CD4-positive, alpha-beta memory T cell (primary cell): ENCODE measurements at places on chromosomes 1 and 21.

- DNase-seq, result peak; percentile 89
Measured at GRCh38 chr1:13702425-13703127, 2.6 kb downstream of the PRDM2 start.

- no peak for DNase-seq
Measured at GRCh38 chr1:18932387-18932786, 24.1 kb downstream of the IFFO2 start.

- DNase-seq, result peak; percentile 4
Measured at GRCh38 chr1:45499415-45499769, 481 bp downstream of the CCDC163 start.

- no peak for DNase-seq
Measured at GRCh38 chr1:117631359-117632160, 25.7 kb downstream of the TENT5C start.

DNA sequence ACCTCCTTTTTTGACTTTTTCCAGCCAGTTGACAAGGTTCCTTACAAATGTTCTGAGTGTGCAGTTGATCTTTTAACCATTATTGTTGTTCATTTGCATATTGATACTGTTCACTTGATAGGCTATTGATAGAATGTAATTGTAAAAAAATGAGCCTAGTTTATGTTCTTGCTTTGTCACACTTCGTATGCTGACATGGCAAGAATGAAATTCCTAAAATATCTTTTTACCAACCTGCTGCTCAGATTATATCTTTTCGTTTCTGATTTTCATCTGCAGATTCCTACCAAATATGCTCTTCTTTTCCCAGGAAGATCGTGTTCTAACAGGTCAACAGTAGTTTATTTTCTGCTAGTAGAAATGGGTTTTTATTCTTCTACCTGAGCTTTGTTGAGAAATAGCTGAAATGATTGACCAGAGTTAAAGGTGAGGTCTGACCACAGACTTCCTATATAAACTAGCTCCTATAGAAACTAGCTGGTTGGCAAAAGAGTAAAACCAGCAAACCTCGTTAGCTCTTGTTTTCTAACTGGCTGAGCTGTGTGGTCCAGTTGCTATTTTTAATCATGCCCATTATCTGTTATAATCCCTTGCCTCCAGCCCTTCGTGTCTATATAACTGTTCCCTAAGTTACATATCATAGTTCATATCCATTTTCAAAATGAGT lies 174.8 kb downstream of the HS2ST1 start:
- DNase-seq, result no peak

DNA sequence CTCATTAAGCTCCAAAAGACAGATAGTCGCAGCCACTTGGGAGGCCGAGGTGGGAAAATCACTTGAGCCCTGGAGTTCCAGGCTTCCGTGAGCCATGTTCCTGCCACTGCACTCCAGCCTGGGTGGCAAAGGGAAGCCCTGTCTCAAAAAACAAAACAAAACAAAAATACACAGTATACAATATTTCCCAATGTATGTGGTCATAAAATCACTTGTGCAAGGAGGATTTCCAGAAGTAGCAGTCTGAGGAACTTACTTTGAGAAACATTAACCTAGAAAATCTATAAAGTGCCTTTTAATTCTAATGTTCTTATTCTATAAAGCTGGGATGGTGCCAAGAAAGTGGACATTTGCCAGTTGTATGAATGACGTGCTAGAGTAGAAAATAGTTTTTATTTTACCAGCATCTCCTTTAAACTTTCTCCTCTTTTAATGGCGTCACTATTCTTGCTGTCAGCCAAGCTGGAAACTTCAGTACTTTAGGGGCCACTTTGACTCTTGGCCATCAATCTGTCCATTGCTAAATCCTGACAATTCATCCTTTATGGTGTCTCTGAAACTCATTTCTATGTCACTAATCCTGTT lies 22.5 kb downstream of the FAM177B start:
- DNase-seq, result no peak

DNA sequence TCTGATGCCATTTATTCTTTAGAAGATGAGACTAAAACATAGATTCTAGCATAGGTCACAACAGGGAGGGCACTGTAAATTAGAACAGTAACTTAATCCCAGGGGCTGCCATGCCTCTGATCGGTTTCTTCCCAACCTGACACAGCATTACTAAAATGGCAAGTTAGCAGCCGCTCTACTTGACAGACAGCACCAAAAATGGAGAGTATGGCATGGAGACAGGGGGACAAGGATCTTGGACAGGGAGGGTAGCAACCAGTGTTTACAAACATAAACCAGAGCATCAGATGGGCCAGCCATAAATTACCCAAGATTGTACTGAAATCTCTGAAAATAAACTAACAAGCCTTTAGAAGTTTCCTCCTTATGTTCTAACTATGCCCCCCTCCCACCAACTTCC lies 5.9 kb downstream of the DUSP10 start:
- no peak for DNase-seq

DNA sequence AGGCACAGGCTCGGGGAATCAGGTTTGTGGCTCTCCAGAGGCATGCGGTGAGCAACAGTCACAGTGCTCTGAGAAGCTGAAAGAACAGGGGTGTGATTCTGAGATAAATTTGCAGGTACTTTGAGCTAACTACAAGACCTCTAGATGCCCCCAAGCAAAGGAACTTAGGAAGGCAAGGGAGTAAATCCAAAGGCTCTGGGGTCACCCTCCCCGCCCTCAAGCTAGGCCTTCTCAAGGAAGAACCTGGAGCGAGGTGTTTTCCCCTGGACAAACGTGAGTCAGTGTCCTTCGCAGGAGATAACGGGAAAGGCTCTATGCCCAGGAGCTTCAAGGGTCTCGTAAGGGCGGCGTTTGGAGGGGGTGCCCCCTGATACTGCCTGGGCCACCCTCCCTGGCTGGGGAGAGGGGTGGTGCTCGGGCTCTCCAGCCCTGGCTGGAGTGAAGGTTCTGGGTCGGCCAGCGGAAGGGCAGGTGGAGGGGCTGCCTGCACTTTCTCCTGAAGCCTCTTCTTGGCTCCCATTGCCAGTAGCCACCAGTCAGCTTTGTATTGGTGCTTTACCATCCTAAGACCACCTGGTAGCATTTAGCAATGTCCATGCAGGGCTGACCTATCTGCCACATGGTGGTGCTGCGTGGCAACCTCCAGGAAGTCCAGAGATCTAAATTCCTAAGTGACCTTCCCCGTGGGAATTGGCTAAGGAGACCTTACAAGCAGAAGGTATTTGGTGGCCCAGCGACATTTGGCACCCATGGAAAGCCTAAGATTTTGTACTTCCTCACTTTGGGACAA lies 44.0 kb downstream of the GPR161 start:
- DNase-seq, result no peak
